Stimulated activated CD4-positive, alpha-beta T cell treated with anti-CD3 and anti-CD28 coated beads, Interleukin-1b, Interleukin-23, amount 100 ng/mL, for 48 hours (primary cell): ENCODE measurements at places on chromosomes 13 and 19.

GRCh38 chr19:16330368-16330801, 5.8 kb downstream of the KLF2 start:
- DNase-seq = peak; percentile 97

DNA sequence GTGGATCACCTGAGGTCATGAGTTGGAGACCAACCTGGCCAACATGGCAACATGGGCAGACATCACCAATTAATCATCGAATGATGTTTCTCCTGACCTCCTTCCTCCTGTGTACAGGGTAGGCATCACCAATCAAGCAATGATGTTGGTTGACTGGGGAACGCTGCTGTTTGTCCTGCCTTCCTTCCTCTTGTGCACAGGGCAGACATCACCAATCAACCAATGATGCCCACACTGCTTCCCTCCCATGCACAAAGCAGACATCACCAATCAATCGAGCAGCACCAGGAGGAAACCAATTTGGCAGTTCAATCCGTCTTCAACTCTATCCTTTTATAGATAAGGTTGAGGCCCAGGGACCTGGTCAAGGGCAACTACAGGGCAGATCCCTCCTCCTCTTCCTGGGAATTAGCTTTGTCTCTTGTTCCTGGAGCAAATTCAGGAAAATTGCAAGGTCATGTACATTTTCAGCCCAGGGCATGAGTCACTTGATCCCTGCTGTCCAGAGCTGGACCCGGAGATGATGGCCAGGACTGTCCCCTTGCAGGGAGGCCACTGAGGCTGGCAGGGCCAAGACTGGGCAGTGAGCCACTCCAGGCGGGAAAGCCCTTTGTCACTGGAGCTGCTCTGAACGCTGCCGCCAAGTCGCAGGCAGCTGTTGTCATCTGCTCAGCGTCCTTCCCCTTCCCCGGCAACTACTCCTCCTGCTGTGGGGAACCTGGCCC, 5.3 kb upstream of the CSNK1G2 start:
- peak; percentile 56 for DNase-seq

DNA sequence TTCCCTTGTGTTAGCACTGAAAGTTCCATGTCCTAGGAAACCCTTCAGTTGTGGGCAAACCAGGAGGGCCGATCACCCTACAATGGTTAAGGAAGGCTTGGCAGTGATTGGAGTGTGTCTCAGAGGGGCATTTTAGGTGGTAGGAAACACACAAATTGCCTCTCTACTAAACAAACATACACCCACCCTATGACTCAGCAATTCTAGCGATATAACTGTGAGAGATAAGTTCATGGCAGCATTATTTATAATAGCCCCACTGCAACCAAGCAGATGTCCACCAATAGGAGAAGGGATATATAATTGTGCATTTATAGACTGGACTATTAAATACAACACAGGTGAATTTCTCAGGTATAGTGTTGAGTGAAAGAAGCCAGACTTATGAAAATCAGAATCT, 543.1 kb downstream of the UQCRFS1 start:
- no peak for DNase-seq

DNA sequence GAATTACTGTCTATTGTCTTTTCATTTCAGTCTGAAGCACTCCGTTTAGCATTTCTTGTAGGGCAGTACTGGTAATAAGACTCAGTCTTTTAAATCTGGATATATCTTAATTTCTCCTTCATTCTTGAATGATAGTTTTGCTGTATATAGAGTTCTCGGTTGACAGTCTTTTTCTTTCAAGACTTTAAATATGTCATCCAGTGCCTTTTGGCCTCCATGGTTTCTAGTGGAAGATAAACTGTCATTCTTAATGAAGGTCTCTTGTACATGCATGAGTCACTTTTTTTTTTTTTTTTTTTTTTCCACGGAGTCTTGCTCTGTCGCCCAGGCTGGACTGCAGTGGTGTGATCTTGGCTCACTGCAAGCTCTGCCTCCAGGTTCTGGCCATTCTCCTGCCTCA, 27.2 kb upstream of the ZDHHC20 start:
- no peak for DNase-seq
